OCI-LY7 (cell line): ENCODE measurements at places on chromosomes 4 and X. TPM values are rescaled to one million over a fixed set of nuclear protein-coding genes. Genes with fewer than 3 reads are reported as not detected.

Gene GATA1
- not detected in 2 replicates for total RNA-seq

Gene RAB41
- total RNA-seq: not detected in 2 replicates

GRCh38 chrX:15441464-15441863, 51.7 kb downstream of the PIR start:
- DNase-seq: no peak

GRCh38 chr4:74453037-74453635, 8.2 kb downstream of the AREG start:
- DNase-seq: no peak

DNA sequence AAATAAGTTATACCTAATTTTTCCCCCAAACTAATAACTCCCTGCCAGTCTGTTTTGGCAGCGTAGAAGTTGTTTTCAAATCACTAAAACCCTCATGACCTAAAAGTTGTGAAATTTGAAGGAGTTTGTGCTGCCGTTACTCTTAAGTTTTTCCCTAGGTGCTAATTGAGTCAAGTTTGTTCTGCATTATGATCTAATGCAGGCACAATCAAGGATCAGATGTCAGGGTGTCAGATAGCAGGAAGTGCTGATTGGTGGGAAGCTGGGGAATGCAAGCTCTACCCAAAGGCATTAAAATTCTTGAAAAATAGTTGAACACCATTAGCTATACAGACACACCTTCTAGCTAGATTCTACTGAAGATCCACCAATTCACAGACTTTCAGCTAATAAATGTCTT, 51.9 kb downstream of the ARX start:
- DNase-seq: no peak

GRCh38 chr4:14379183-14379582, 623.1 kb upstream of the CPEB2 start:
- no peak for DNase-seq

DNA sequence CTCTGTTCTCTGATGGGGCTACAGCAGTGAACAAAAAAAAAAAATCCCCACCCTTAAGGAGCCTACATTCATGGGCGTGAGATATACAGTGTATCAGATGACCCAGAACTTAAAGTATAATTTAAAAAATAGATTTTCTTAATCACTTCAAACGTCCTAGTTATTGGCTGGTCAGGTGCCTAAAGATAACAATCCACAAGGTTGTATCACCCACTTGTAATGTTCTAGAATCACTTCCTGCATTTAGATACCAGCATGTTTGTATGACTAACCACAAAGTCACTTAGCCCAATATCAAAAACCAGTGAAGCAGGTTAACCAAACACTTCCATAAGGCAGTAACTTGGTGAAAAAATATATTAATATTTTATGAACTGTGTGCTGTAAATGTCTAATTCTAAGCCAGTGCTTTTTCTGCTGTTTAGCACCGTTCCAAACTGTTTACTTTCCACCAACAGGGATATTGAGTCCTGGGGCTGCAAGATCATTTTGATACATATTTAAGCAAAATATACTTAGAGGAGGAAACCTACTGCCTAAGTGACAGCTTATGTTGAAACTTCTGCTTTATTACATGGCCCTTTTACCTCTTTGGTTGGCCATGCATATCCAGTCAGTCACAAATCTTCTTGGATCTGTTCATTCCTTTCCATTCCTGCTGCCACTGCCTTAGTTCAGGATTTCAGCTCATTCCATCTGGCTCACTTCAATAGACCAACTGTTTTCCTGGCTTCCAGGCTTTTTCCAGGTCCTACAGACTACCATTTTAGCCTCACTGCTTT, 43.3 kb downstream of the CD40LG start:
- DNase-seq: no peak

Gene BEX1
- not detected in 2 replicates for total RNA-seq

Gene SSX4B
- not detected in 2 replicates for total RNA-seq

DNA sequence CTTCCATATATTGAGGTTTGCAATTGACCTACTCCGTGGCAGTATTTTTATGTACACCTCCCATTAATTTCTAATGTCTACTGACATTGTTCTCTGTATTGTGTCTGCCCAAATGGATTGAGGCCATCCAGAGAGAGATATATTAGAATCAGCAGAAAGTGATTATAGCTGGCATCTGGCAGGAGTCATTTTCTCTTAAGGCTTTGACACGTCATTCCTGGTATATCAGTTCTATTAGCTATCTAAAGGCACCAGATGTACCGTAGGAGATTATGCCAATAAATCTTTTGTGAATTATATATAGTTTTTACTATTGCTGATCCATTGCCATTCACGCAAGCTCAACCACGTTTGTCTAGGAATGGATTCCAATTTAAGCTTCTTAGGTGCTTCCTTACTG, 1026.4 kb upstream of the IGFBP7 start:
- DNase-seq: no peak

- DNase-seq: no peak
Observed at GRCh38 chrX:35800474-35800873, 2.3 kb downstream of the MAGEB16 start.

DNA sequence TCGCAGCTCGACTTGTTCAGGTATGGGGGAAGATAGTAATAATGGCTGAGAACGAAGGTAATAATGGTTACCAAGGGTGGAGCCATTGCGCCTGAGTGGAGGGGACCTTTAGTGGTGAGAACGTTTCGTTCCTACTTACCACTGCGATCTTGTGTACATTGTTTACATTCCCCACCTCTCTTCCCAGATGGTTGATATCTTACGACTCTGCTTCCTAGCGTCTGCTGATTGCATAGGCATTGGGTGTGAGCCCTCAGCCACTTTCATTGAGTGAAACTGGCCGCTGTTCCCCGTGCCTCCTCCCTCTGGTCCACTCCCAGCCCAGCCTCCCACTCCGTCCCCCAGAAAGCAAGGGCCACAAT, 850 bp downstream of the IGBP1 start:
- no peak for DNase-seq

DNA sequence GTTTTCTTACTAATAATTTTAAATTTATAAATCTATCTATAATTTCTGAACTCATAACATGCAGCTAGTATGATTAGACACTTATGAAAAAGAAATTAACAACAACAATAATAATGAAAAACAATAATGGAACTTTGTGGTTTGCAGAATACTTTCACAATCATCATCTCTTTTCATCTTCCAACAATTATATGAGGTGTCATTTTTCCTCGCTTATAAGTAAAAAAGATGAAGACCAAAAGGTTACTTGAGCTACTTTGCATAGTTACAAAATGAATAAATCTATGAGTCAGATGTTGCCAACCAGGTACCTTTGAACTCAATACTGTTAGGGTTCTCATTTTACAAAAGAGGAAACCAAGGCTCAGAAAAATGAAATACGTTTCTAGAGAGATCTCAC, 98.5 kb upstream of the ELOVL6 start:
- no peak for DNase-seq

Gene JAKMIP1
- 4.0 and 4.6 TPM in 2 replicates for total RNA-seq

GRCh38 chr4:157840034-157840433, 332.8 kb downstream of the GASK1B start:
- DNase-seq: no peak

- DNase-seq: peak; percentile 1
Observed at GRCh38 chrX:147838465-147839131, 73.1 kb upstream of the FMR1 start.

- DNase-seq: no peak
Observed at GRCh38 chr4:127776620-127777019, 5.5 kb upstream of the HSPA4L start.

Gene AMBN
- not detected in 2 replicates for total RNA-seq

Gene SMIM43
- total RNA-seq: not detected in 2 replicates

Gene IL2RG
- 33.3 and 33.6 TPM in 2 replicates for total RNA-seq

Gene ATP2B3
- total RNA-seq: not detected in 2 replicates

- no peak for DNase-seq
Observed at GRCh38 chr4:124555959-124556358, 156.6 kb downstream of the ANKRD50 start.

- no peak for DNase-seq
Observed at GRCh38 chr4:8383451-8384160, 56.9 kb downstream of the ACOX3 start.

DNA sequence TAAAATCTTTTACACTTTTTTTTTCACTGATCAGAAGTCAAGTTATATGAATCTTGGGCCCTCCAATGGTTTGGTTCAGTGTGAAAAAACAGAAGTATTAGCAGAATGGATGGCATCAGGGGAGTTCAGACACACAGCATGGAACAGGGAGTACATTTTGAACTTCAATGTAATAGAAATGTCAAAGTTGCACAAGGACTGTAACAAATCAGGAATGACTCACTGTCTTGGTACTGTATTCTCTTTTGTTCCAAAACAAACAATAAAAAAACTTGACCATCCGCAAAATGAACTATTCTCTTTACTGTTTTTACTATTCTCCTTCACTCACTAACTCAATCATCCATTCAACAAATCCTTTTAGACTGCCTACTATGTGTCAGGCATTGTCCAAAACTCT, 401.0 kb downstream of the FSTL5 start:
- DNase-seq: no peak

GRCh38 chrX:40950546-40950945, 134.7 kb upstream of the USP9X start:
- no peak for DNase-seq
